ENCODE measurements at places on chromosomes 1 and 21.

GRCh38 chr1:177632923-177633615 is 336.8 kb downstream of the SEC16B start:
- no peak for DNase-seq

DNA sequence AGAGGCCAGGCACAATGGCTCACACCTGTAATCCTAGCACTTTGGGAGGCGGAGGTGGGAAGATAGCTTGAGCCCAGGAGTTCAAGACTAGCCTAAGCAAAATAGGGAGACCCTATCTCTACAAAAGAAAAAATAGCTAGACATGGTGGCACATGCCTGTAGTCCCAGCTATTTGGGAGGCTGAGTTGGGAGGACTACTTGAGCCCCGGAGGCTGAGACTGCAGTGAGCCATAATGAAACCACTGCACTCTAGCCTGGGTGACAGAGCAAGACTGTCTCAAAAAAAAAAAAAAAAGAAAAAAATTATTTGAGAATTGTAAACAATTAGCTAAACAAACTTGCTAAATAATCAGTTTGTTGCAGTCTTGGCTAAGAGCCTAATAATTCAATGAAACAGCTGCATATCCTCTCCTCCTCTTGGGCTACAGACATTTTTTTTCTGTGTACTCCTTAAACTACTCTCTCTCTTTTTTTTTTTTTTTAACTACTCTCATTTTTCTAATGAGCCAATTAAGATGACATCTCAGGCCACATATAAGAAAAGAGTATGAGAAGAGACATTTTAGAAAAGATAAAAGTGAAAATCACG is 10.5 kb upstream of the DNAJB4 start:
- DNase-seq: no peak

GRCh38 chr1:151934048-151934493 is 24.8 kb upstream of the THEM4 start:
- peak; percentile 67 for DNase-seq

- no peak for DNase-seq
These were observed 135.3 kb downstream of the RUNX1 start for GRCh38 chr21:34913811-34914210.

- peak; percentile 68 for DNase-seq
These were observed 13.7 kb downstream of the KIAA1614 start for GRCh38 chr1:180926164-180926981.

DNA sequence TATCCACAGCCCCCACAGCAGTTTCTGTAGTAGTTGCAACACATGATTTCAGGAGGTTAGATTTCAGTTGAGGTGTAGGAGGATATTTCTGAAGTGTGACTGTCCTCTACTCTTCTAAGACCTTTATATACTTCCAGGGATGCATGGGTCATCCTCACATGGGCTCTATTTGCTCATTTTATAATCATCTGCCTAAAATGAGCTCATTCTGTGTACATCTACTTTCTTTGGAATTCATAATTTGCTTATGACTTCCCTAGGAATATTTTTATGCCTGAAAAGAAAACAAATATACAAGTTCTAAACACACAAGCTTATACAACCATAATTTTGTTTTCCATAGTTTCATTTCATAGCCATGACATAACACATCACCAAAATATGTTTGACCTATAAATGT is at the start of gene KRTAP21-2:
KRTAP21-2 (minus strand) TSS at position 101 of the 400 bp plus-strand sequence; CDS start at position 44, 57 bp downstream.
- no peak for DNase-seq

DNA sequence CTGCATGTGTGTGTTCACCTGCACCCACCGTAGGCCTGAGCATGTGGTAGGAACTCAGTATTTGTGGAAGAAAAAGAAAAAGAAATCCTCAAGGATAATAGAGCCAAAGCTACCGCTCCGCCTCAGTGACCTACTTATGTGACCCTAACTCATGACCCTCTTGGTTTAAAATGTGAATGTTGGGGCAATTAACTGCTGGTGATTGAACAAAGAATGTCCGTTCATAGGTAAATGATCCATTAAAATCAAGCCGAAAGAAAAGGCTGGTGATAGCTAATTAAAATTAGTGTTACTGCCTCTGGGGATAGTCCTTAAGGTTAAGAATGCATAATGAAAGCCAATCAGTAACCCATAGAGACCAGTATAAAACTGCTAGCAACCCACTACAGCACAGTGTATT is 98.1 kb downstream of the PRDM2 start:
- no peak for DNase-seq

- DNase-seq: no peak
These were observed 15.3 kb downstream of the TSSK3 start for GRCh38 chr1:32377541-32378220.

DNA sequence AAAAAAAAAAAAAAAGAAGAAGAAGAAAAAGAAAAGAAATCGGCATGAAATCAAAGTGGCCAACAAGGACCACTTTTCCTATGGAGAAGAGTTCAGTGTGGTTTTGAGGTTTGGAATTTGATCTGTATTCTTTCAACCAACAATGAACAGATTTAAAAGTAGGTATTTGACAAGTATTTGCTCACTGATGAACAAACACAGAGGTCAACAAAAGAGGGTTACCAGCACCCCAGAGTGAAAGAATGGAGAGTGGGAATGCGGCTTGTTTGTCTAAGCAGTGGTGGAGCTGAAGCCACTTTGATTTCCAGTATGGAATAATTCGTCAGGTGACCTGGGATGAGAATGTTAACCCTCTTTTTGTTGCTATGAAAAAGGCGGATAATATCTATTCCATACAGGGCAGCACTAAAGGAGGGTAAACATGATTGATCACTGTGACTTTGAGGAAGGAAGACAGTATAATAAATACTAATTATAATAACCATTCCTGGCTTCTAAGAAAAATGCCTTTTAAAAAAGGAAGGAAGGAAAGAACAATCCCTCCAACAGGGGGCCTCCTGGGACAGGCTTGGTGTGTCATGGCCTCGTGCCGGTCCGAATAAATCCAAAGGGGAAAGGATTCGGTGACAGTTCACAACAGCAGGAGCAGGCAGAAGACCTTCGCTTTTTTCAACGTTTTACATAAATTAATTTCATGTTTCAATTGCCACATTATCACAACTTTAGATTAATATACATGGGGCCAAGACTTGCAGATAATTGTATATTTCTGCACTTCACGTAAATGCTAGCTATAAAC is 37.2 kb upstream of the SIM2 start:
- peak; percentile 4 for DNase-seq

- DNase-seq: no peak
These were observed 584.1 kb downstream of the AJAP1 start for GRCh38 chr1:5238351-5239130.

DNA sequence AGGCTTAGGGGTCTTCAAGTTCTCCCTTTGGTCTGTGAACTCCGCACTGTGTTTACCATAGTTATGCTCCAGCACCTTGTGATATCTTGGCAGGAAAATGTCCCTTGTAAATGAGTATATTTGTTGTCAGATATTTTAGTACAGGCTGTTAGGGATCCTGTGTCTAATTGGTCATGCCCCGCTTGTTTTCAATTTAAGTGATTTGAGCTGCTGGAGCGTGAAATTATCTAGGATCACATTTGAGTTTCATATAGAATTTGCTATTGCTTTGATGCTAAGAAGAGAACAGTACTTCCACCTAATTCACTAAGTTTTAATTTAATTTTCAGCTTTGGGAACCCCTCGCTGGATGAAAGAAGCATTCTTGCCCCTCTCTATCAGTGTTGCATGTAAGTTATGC is 15.4 kb upstream of the TOR3A start:
- no peak for DNase-seq

GRCh38 chr1:22383526-22384294 is 67.9 kb upstream of the ZBTB40 start:
- no peak for DNase-seq

DNA sequence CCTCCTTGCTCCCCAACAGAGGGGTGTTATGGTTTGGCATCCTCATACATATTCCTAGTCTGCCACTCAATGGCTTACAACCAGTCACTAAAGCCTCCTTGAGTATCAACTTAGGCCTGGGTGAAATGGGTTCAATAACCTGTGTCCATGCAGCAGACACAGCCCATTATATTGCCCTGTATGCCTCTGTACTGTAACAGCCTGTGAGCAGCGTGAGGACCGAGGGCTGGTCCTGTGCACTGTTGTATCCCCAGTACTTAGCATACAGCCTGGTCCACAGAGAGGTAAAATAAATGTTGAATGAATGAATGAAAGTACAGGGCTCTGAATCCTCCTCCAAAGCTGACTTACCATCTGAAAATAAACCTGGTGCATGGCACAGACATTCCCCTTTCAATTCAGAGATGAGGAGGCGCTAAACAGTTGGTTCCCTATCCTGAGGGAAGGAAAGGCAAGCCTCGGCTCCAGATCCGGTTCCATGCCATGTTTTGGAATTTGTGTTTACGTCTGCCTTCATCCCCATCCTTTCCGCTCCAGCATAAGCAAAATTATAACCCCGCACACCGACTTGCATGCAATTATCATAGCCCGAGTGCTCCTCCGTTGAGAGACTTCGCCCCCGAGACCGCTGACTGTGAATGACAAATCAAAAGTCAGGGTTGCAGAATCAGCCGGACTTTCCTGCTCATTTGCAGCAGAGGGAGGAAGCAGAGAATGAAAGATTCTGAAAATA is 45.0 kb upstream of the DNAJC6 start:
- peak; percentile 68 for DNase-seq

DNA sequence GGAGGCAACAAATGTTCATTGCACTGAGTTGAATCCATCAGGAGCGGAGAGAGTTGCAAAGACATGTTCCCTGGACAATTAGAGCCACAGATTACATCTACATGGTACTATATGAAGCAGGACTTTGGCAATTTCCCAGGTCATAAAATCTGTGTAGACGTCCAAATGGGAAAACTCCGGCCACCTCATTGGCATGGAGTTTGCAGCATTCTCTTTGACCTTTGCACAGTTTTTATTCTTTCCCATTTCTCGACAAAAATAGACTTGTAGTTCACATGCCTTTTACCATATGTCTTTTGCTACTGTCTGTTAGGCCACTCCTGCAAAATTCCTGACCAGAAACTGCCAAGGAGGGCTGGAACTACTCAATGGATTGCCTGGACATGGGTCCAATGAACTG is 48.2 kb downstream of the UBE2T start:
- DNase-seq: no peak

DNA sequence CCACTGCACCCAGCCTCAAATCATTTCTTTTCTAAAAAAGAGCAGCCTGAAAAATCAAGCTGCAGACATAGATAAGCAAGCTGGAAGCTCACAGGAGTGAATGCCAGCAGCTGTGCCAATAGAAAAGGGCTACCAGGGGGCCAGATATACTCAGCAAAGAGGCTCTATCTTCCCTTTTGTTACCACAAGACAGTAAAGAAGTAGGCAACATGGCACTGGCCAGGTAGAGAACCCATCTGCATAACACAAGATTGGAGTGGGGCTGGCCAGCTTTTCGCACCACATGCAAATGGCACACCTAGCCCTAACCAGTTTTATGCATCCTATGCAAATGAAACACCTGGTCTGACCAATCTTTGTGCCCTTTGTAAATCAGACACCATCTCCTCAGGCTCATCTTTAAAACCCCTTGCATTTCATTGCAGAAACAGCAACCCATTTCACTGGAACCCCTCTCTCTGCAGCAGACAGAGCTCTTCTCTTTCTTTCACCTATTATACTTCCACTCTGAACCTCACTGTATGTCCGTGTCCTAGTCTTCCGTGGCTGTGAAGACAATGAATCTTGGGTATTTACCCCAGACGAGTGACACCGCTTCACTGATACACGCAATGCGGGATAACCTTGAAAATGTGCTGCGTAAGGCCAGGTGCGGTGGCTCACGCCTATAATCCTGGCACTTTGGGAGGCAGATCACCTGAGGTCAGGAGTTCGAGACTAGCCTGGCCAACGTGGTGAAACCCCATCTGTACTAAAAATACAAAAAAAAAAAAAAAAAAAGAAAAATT is 15.1 kb downstream of the CASP9 start:
- no peak for DNase-seq

GRCh38 chr1:22889213-22889827 is 83.3 kb downstream of the LACTBL1 start:
- DNase-seq: peak; percentile 32

DNA sequence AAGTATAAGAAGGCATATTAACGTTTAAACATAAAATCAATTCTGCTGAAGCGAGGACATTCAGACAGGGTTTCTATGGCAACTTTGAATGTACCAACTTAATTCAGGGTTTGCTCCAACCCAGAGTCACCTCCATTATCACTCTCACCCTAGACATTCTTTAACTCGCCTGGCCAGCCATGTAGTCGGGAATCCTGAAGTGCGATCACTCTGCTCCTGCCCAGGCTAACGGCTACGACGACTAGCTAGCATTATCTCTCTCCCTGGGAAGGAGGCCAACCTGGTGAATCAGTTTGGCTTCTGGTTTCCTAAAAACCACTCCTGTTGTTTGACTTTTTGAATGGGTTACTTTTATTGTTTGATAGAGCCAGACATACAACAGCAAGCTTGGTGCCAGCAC is 38.9 kb upstream of the ZBTB18 start:
- DNase-seq: peak; percentile 37

GRCh38 chr1:155125946-155126555 is 1.6 kb upstream of the EFNA1 start:
- DNase-seq: peak; percentile 86

DNA sequence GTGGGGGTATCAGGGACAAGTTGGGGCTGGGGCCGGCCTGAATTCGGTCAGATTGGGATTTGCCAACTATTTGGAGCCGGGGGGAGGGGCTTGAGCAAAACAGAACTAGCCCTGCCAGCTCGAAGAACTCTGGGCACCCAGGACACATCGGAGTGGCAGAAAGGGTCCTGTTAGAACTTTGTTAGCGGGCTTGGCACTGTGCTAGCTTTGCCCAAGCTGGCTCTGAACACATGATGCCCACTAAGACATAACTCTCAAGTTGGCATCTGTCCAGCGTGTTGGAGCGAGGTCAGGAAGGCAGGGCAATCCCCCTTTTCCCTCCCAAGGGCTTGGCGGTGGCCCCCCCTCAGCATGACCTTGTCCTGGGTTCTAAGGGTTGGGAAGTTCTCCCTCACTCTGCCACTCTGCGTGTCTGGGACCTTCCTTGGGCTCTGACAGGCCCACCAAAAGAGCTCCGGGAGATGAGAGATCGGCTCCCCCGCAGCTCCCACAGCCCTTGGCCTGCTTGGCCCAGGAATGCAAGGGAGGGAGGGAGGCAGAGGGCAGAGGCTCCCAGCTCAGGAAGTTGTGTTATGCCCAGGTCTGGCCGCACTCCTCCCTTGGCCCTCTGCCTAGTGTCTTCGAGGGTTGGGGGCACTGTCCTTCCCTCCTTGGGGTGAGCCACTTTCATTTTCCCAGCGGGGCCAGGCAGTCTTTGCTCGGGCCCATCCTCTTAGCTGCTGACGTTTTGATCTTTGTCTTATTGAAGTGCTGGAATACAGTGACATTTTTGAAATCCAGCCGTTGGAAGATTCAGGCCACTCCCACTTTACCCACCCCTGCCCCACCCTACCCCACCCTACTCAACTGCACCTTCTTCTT is 1.2 kb downstream of the LMNA start:
- peak; percentile 61 for DNase-seq
